Heart left ventricle (tissue), 16 donors: ENCODE measurements at places on chromosomes 3 and 15. TPM values are rescaled to one million over a fixed set of nuclear protein-coding genes. Genes with fewer than 3 reads are reported as not detected.

POLR2M gene
- 60.4 TPM for total RNA-seq

RFTN1 gene
- total RNA-seq, result 35.2 TPM

COMMD4 gene
- total RNA-seq, result 23.9 TPM

UBA7 gene
- 39.4 TPM for total RNA-seq

SCAMP5 gene
- 5.3 TPM for total RNA-seq

NOP10 gene
- 121 TPM for total RNA-seq

STIMATE gene
- 13.2 TPM for total RNA-seq

CHSY1 gene
- total RNA-seq, result 10.8 TPM

MASP1 gene
- total RNA-seq, result 145 TPM

CNBP gene
- total RNA-seq, result 487 TPM
